ENCODE measurements at places on chromosomes 11 and 22. TPM values are rescaled to one million over a fixed set of nuclear protein-coding genes. Genes with fewer than 3 reads are reported as not detected.

Gene TPBGL
- polyA plus RNA-seq: 0.30 TPM

Gene GRAP2
- polyA plus RNA-seq: 0.79 TPM

Gene TRIM49B
- polyA plus RNA-seq: not detected

Gene FIBIN
- 26.7 TPM for polyA plus RNA-seq

Gene FOLR1
- polyA plus RNA-seq: 19.0 TPM

DNA sequence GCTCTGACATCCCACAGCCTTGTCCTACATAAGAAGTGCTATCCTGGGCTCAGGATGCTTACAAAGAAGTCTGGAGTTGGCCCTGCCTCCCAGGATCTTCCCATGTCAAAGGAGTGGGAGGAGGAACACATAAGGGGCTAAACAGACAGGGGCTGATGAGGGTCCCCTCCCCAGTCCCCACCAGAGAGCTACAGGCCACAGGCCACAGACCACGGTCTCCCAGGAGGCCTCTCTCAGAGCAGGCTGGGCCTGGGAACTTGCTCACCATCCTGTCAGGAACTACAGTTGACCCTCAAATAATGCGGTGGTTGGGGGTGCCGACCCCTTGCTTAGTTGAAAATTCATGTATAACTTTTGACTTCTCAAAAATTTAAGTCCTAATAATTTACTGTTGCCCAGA lies 315.5 kb downstream of the NTM start:
- DNase-seq: no peak

- DNase-seq: no peak
Observed at GRCh38 chr11:120017582-120018150, 120.2 kb downstream of the TRIM29 start.

GRCh38 chr22:44916281-44917231 lies 93.2 kb downstream of the PHF21B start:
- no peak for DNase-seq

GRCh38 chr11:104061853-104062521 lies 25.5 kb downstream of the DDI1 start:
- no peak for DNase-seq

DNA sequence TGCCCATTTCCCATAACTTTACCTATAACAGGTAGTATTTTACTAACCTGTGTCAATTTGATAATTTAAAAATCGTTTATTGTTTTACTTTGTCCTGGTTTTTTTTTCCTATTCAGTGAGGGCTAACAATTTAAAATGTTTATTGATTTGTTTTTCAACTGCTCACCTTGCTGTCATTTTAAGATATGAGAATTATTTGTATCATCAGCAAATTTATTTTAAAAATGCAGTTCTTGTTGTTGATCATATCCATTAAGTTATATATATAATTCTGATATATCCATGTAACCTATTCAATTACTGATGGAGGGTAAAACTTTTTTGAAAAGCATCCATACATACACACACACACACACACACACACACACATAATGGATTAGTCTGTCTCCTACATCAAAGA lies 24.8 kb downstream of the RRAS2 start:
- no peak for DNase-seq

Measured in hindlimb muscle (tissue), 1 donor.